ENCODE measurements at places on chromosomes 7 and 10.

GRCh38 chr10:97090035-97090434 lies 95.7 kb downstream of the SLIT1 start:
- no peak for DNase-seq

- no peak for DNase-seq
Observed at GRCh38 chr7:34749446-34749845, 91.4 kb downstream of the NPSR1 start.

GRCh38 chr10:125820701-125821100 lies 2.4 kb downstream of the UROS start:
- no peak for DNase-seq

GRCh38 chr7:73830681-73831583 lies at the start of gene CLDN4:
Gene CLDN4 (plus strand): TSS chr7:73830996. CDS start chr7:73831202, 206 bp downstream.
- no peak for DNase-seq

- no peak for DNase-seq
Observed at GRCh38 chr7:73941836-73942551, 81.0 kb downstream of the TMEM270 start.

- no peak for DNase-seq
Observed at GRCh38 chr7:25780904-25781303, 371.1 kb upstream of the NFE2L3 start.

DNA sequence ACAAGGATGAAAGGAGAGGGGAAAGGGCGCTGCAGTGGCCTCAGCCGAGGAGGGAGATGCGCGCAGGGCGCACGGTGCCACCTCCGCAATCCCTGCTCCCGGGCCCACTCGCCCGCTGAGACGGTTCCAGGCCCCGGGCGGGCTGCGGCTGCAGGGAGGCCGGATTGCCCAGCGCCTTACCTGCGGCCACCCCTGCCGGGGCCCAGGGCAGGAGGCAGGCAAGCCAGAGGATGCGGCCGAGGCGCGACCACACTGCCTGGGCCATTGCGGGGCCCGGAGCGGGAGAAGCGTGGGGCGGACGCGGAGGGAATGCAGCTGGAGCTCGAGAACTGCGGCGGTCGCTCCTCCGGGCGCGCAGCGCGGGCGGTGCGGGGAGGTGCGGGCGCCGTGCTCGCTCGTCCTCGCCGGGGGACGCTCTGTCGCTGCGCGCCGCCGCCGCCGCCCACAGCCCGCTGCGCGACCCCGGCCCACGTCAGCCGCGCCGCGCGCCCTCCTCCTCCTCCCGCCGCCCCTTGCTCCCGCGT lies at the start of gene TMEM130:
TSS of gene TMEM130 (minus strand) at position 418 of the 524 bp plus-strand sequence. CDS start at position 265, 153 bp downstream.
- no peak for DNase-seq

DNA sequence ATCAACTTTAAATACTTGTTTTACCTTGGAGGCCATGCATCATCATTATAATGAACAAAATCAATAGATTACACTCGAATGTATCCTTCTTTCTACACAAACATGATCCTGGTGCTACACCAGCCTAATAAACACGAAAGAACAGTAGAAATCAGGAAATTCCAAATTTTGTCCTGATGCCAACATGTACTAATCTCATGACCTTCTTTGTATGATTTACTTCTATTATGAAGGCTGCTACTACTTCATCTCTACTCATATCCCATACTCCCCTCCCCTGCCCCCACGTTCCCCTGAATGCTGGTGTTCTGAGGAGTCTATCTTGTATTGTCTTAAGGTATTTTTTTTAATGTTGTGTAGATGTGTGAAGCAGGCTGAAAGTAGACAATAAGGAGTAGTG lies 315.0 kb downstream of the CACNA2D1 start:
- DNase-seq, result no peak

DNA sequence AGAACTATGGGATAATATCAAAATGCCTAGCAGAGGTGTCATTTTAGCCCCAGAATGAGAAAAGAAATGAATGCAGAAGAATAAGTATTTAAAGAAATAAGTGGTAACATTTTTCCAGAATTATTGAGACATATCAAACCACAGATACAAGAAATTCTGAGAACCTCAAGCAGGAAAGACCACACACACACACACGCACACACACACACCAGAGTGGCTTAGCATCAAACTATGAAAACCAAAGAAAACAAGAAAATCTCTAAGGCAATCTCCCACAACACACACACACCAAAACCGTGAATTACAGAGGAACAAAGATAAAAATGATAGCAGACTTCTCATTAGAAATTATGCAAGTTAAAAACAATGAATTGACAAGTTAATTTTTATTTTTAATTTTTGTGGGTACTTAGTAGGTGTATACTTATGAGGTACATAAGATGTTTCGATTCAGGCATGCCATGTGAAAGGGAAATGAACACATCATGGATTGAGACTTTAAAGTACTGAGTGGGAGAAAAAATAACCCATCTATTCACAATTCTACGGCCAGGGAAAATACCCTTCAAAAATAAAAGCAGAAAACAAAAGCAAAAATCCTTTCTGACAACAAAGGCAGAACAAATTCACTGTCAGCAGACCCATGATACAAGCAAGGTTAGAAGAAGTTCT lies 14.6 kb downstream of the PPIF start:
- no peak for DNase-seq

DNA sequence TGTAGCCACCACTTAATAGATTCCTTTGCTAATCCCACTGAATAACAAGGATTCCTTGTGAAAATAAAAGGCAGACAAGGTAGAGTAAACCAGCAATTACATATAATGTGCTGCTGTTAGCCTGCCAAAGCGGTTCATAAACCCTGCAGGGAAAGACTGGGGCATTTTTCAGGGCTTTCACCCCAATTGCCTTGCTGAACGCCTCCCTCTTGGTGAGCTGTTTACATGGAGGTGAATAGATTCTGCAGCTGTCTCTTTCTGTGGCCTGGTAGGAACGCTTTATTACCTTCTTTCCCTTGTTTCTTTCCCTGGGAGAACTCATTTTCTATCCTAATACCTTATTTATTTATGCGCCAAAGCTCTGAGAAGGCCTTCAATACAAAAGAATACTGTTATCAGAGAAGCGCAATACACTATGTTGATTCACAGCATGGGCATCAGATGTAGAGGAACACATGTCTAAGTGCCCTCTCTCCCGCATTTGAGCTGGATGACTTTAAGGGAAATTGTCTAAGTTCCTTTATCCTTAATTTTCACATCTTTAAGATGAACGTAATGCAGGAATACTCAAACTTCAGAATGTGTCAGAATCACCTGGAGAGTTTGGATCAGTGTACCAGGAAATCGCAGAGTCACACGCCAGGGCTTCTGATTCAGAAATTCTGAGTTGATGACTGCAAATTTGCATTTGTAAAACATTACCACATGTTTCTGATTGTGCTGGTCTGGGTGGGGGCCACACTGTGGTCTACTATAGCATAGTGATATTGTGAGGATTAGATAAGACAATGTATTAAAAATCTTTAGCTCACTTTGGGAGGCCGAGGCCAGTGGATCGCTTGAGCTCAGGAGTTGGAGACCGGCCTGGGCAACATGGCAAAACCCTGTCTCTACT lies 1203.8 kb downstream of the SORCS3 start:
- DNase-seq, result no peak

GRCh38 chr7:130087364-130087763 lies 17.0 kb downstream of the KLHDC10 start:
- no peak for DNase-seq

- DNase-seq, result no peak
Observed at GRCh38 chr7:108190891-108191290, 60.7 kb upstream of the LAMB4 start.

DNA sequence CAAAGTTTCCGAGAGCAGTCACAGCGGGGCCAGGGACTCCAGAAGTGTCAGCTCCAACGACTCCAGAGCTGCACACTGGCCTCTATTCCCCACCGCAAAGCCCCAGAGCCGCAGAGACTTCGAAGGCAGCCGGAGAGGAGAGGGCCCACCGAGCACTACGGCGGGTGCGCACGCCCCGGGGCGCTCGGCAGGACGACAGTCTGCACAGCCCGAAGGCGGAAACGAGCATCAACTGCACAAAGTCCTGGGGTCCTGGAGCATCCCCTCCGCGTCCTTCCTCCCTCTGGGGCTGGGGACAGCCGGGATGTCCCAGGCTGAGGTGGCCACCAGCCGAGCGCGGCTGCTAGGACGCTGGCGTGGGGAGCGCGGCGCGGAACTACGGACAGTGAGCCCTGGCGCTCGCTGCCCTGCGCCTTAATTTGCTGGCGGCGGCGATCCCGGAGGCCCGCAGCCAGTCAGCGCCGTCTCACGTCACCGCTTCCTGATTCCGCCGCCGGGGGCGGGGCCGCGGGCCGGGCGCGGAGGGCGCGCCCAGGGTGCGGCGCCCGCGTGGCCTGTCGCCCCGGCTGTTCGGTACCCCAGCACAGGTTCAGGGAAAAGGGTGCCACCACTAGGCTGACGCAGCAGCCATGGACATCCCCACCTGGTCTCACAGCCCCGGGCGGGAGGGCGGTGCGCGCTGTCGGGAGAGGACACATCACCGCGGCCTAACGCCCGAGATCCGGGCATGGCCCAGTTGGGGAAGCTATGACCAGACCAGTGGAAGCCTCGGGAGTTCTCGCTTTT lies at the start of gene TBX20:
TSS of gene TBX20 (minus strand) at position 391 of the 786 bp plus-strand sequence. CDS start 480 bp downstream, outside the sequence.
- DNase-seq, result no peak

- DNase-seq, result no peak
Observed at GRCh38 chr7:4749363-4749762, 26.1 kb upstream of the AP5Z1 start.

DNA sequence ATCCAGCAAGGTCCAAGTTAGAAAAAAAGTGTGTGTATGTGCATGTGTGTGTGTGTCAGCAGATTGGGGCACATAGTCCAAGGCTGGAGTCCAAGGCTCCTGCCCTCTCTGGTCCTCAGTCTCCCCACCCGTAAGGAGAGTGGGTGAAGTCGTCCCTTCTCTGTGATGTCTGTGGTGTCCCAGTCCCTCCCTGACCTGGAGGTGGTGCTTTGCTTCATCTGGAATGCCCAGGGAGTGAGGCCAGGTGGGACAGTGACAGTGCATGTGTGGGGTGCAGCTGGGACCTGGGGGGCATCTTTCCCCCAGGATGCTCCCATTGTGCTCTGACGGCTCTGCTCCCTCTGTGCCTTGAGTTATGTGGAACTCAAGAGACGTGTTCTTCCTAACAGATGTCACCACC lies 18.0 kb downstream of the AQP1 start:
- no peak for DNase-seq

- no peak for DNase-seq
Observed at GRCh38 chr10:78902815-78903214, 166.0 kb upstream of the ZMIZ1 start.

GRCh38 chr7:129495987-129496386 lies 6.3 kb upstream of the SMKR1 start:
- no peak for DNase-seq

DNA sequence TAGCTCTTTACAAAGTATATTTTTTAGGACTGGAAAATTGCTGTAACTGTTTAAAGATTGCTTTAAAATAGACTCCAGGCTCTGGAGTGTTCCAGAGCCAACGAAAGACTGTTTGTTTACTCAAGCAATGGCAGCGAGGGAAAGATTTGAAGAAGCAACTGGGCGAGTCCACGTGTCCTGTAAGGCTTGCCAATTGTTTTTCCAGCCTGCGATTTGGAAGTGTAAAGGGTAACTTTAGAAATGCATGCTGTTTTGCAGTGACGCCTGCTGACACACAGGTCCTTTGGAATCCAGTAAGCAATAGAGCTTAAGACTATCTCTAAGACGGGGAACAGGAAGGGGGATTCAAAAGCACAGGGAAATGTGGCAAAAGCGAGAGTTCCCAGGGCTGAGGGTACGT lies 55.8 kb downstream of the TACC2 start:
- DNase-seq, result no peak

DNA sequence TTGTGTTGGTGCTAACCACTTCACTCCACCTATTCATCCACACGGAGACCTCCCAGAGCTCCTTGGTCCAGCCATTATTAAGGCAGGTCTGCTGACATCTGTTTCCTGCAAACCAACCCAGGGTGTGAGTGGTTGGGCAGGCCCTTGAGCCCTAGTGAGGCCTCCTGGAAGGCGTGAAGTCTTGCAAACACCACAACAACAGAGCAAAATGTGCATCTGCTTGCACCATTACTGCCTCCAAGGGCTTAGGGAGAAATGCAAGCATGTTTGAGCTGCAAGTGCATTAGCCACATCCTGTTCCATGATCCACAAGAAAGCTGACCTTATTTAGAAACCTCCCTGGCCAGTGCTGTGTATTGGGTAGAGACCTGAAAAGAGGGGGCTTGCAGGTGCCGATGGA lies 325.5 kb downstream of the GRID1 start:
- no peak for DNase-seq

DNA sequence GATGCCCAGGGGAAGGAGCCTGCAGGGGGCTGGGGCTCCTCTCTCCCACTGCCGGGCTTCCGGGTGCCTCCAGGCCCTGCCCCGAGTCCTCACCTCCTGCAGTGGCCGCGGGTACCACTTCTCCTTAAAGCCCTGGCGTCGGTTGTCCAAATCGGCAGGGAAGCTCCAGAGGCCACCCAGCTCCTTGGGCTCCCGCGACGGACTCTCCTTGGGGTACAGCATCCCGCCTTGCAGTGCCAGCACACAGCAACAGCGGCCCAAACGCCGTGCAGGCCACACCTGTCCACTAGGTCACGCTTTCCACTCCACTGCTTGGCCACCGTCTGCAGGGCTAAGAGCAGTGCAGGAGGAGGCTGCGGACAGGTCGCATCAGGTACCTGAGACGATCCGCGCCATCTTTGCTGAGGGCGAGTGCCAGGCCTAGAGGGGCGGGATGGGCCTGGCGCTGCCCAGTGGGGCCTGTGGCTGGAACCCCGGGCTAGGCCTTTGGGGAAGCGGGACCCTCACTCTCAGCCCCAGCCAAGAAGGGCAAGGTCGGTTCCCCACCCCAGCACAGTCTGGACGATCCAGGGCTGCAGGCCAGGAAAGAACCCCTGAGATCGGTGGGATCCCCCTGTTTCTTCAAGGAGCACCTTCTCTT lies 47.7 kb upstream of the ZNF479 start:
- DNase-seq, result no peak

DNA sequence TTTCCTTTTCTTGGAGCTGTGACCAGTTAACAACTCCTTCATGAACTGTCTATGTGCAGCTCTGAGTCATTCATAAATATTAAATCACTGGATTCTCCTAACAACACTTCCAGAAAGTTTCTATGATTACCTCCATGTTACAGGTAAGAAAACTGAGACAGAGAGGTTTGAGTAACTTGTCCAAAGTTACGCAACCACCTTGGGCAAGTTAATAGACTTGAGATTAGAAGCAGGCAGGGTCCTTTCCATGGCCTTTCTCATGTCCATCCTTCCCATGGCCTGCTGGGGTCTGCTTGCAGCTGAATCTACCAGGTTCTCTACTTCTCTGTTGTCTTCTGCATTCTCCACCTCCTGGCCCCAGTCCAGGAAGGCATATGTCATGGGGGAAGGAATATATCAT lies 648.8 kb upstream of the MKI67 start:
- DNase-seq, result no peak

DNA sequence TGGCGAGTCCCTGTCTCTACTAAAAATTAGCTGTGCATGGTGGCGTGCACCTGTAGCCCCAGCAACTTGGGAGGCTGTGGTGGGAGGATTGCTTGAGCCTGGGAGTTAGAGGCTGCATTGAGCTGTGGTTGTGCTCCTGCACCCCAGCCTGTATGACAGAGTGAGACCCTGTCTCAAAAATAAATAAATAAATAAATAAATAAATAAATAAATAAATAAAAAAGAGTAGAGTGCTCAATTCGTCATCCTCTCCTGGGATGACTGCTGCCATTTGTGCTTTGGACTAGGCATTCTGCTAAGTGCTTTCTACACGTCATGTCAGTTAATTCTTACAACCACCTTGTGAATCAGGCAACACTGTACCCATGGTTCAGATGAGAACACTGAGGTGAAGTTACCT lies 130.6 kb downstream of the DOCK1 start:
- no peak for DNase-seq

- DNase-seq, result no peak
Observed at GRCh38 chr7:83964318-83964717, 230.3 kb downstream of the SEMA3A start.
